ENCODE measurements at places on chromosomes 5 and 9.

GRCh38 chr5:3180636-3181035, 415.0 kb upstream of the IRX1 start:
- DNase-seq: no peak

- DNase-seq: no peak
Observed at GRCh38 chr5:127602896-127603844, 45.7 kb upstream of the CTXN3 start.

DNA sequence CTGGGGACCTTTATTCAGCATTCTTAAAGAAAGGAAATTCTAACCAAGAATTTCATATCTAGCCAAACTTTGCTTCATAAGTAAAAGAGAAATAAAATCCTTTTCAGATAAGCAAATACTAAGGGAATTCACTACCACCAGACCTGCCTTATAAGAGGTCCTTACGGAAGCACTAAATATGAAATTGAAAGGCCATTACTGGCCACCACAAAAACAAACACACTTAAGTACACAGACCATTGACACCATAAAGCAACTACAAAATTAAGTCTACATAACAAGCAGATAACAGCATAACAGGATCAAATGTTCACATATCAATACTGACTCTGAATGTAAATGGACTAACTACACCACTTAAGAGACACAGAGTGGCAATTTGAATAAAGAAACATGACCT, 361.4 kb upstream of the POU5F2 start:
- no peak for DNase-seq

DNA sequence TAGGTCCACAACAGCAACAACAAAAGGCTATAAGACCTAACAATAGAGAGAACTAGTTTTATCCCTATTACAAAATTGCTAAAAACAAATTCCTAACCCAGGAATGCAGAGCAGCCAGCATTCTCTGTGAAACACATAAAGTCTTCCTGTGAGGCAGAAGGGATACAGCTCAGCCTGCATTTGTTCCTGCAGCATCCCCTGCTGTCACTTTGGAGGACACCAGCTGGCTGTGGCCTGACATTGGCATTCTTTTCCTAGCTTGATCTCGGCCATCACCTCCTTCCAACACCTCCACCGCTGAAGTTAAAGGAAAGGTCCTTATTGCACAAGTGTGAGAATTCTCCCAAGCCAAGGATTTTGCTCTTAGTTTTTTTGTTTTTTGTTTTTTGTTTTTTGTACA, 186.1 kb downstream of the SNCAIP start:
- no peak for DNase-seq

DNA sequence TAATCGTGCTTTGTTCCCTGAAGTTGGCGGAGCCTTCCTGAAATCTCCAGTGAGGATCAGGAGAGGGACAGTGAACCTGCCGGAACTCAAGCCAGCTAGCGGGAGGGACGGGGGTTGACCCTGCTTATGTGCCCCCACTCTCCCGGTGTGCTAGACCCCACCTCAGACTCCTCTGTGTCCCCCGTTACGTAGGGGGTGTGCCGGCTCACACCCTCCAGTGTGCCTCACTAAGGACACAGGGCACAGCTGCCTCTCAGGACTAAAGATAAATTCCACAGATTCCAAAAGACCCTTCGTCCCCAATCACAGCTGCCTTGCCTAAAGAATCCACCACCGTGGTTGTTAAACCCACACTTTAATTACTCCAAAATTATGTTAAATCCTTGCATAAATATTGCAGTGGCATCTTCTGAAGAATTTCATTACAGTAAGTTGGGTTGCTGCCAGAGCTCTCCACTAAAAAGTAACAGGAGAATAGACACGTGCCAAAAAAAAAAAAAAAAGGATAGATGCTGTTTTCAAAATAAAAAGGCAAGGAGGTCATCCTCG, 73.7 kb downstream of the GTF3C4 start:
- DNase-seq: no peak

DNA sequence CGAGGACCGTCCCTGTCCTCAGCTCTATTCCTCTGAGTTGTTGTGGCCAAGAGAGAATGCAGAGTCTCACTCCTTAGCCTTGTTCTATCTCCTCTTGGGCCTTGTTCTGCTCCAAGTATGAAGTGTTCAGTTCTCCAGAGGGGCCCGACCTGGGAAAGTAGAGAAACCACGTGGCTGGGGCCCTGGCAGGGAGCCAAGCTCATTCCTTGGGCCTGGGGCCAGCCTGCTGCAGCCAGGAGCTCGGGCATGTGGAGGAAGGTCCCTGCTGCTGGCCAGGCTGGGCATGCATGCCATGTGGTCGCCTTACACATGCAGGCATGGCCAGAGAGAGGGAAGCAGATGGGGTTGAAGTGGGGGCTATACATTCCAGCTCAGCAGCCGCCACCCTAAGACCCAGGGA, 60.7 kb downstream of the COL27A1 start:
- DNase-seq: no peak

- DNase-seq: no peak
Observed at GRCh38 chr9:34954225-34954624, 3.9 kb upstream of the PHF24 start.

- DNase-seq: no peak
Observed at GRCh38 chr9:113648048-113648447, 184.5 kb downstream of the RGS3 start.

GRCh38 chr9:27261517-27262211, 35.3 kb downstream of the EQTN start:
- no peak for DNase-seq

GRCh38 chr9:124398191-124398935, 16.9 kb downstream of the PSMB7 start:
- DNase-seq: no peak

GRCh38 chr5:10702040-10702629, 58.9 kb downstream of the DAP start:
- no peak for DNase-seq

DNA sequence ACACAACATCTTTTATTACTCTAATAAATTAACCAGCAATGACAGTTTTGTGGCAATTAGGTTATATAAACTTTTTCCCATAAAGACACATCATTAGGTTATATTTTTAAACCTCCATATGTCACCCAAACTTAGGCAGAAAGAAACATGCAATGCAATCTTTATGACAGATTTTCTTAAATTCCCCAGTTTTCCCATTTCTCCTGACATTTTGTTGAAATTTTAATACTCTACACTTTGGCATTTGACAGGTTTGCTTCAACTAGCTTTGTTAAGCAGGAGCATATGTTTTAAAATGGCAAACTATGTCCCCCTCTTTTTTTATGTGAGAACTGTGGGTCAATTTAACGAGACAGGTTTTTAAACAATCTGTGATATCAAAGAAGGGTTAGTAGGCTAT, 155.5 kb downstream of the GABRB2 start:
- no peak for DNase-seq

- no peak for DNase-seq
Observed at GRCh38 chr9:89793551-89793950, 188.7 kb downstream of the GADD45G start.

GRCh38 chr5:127863610-127864395, 160.6 kb downstream of the CCDC192 start:
- no peak for DNase-seq
